ENCODE measurements at places on chromosomes 3 and 15.

- no peak for DNase-seq
These were observed 554.1 kb downstream of the SI start for GRCh38 chr3:164524201-164524600.

- no peak for DNase-seq
These were observed 60.6 kb upstream of the RYK start for GRCh38 chr3:134311265-134311664.

DNA sequence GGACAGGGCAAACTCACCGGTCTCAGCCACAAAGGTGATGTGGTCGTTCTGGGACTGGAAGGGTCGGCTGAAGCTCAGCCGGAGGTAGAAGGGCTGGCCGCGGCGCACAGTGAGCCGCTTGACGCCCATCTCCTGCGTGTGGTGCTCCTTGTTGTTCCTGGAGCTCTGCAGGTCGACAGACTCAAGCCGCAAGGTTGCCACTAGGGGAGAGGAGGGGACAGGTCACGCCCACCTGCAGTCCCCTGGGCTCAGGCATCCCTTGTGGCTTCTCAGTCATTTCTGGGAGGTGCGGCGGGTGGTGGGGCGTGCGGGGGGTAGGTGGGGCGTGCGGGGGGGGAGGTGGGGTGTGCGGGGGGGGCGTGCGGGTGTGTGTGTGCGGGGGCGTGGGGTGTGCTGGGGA is 26.7 kb upstream of the TGM5 start:
- DNase-seq = peak; percentile 14

DNA sequence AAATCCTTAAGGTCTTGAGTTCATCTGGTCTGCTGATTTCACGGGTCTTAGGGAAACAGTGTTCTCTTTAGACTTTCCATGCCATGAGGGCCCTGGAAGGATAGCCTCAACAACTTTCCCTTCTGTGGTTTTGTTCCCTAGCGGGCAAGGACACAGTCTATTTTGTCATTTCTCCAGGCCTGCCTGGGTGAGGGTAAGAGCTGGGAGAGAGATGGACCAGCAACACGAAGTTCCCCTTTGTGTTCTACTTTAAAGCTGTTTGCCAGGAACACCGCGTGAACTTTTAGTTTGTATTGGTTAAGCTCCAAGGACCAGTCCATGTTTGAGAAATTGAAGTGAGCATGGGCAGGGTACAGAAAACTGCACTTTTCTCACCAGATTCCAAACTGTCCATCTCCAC is 20.9 kb downstream of the ST3GAL6 start:
- no peak for DNase-seq

- DNase-seq = no peak
These were observed 58.3 kb upstream of the EPHA3 start for GRCh38 chr3:89049119-89049518.

DNA sequence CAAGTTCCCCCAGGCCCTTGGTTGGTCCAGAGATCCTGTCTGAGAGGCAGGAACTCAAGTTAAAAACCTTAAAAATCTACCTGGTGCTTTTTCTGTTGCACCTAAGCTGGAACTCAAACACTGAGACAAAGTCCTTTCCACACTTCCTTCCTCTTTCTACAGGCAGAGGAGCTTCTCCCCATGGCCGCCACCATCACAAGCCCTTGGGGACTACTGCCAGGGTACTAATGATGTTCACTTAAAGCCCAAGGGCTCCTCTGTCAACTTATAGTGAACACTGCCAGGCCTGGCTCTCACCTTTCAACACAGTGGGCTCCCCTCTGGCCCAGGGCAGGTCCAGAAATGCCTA is 26.0 kb downstream of the TM4SF18 start:
- DNase-seq = no peak

DNA sequence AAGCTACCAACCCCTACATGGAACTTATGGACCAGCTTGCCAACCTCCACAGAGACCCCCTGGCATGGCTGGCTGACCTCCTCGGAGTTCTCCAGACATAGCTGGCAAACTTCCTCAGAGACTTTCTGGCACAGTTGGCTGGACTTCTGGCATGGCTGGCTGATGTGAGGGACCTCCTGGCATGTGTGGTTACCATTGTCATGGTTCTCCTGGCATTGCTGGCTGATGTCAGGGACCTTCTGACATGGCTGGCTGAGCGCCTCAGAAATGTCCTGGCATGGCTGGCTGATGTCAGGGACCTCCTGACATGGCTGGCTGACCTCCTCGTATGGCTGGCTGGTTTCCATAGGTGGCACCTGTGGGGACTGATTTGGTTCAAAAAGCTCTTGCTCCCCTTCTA is 17.5 kb downstream of the MAP1A start:
- DNase-seq = no peak

DNA sequence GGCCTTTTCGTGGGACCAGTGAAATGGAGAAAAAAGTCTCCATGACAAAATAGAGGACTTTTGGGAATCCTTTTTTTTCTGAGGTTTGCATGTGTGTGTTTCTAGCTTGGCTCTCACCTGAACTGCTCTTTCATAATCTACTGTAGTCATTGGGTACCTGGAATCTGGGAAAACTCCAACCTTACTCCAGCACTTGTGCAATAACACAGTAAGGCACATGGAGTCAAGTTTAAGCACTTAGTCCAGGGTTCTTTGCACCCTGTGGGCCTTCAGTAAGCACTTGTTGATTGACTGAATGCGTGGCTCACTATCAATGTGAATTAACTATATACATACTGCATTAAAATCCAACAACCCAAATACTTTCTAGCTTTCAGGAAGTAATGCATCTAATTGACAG is 299.5 kb downstream of the ZBTB20 start:
- no peak for DNase-seq

DNA sequence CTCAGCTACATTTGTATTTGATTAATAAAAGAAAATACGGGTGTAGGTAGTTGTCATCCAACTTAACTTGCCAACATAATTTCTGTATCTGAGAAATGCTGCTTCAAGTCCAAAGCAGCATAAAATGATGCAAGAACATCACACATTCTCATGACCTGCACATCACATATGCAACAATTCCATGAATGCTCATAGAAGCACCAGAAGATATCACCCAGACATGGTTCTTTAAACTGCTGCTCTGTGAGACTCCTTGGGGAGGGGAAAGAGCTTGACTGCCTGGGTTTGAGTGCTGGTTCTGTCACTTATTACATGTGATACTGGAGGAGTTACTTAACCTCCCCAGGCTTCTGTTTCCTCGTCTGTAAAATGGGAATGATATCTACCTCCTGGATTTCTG is 39.4 kb downstream of the CHST14 start:
- no peak for DNase-seq

GRCh38 chr3:193942516-193943055 is 193.4 kb upstream of the HES1 start:
- DNase-seq = no peak

GRCh38 chr3:167451282-167451681 is 22.6 kb downstream of the SERPINI2 start:
- DNase-seq = no peak

DNA sequence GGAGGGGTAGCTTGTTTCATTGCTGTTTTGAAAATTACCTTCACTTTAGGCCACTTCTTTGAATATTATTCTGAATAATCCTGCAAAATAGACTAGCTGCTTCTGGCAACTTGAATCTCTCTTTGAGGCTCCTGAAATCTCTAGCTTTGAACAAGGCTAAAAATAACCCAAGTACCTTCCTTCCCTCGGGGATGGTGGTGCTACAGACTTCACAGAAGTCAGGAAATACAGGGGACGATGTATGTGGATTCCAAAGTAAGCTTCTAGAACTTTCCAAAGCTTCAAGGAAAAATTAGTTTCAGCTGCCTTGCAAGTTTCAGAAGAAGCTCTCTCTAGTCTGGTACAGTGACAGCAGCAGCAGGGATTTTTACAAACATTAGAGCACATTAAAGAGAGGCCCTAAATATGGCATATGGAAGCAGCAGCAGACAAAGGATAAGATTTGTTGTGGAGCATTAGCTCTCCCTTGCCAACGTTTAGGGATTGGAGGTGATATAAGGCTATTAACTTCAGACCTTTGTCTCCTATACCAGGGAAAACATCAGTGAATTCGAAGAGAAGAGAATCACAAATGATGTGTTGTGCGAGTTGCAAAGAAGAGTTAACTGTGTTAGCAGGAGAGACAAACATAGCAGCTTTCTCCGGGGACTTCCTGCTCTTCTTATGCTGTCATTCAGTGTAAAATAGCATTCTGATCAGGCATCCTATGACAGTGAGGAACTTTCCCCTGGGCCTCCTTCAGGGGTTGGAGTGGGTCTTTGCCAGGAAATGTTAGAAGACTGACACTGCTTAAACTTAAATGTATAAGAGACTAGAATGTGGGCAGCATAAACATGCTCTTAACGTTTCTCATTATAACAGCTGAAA is 783.0 kb upstream of the ARPP21 start:
- no peak for DNase-seq

- DNase-seq = no peak
These were observed 2.8 kb downstream of the NUP210 start for GRCh38 chr3:13417166-13417947.

DNA sequence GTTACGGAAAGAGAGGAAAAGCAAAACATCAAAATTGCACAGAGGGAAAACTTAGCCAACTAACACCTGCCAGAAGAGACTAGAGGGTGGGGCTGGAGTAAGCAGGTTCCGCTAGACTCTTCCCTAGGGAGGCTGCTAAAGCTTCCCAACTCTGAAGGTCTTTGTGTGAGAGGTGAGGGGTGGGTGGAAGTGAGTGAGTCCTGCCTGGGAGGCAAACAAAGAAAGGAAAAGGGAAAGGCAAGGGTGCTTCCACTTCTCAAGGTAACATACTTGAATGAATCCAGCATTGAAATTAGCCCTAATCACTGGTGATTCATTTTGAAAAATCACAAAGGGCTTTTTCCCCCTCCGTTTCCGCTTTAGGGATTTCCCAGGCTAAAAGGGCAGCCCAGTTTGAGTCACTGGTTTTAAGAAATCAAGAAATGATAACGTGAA is 220.5 kb upstream of the ADAMTS9 start:
- no peak for DNase-seq

- peak; percentile 78 for DNase-seq
These were observed 1.1 kb downstream of the CELSR3 start for GRCh38 chr3:48661501-48662144.

DNA sequence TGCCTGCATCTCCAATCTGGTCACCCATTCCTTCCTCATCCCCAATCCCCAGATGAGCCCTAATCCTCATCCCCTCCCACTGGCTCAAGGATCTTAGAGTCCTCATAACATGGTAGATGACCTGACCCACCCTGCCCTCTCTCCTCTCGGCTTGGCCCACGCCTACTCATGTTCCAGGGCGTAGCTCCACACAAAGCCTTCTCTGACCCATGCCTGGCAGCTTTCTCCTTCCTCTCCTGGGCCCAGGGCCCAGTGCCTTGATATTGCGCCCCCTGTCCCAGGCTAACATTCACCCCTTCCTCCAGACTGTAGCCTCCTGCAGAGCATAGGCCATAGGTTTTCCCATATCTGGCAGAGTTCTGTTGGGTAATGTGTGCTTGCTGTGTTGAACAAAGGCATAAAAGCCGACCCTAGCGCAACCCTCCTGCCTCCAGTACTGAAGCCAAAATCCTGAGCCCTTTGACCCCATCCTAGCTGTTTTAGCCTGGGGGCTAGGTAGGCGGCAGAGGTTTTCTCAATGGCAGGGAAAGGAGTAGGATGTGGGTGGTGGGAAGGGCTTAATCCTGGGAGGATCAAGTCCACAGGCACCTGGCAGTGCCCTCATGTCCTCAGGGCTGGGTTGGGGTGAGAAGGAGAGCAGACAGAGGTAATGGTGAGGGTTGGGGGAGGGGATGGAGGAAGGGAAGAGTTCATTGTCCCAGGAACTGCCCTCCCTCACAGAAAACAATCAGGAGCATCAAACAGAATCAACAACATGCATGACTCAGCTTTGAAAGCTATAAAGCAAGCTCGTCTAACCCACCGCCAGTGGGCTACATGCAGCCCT is 35.5 kb downstream of the MESD start:
- DNase-seq = no peak

DNA sequence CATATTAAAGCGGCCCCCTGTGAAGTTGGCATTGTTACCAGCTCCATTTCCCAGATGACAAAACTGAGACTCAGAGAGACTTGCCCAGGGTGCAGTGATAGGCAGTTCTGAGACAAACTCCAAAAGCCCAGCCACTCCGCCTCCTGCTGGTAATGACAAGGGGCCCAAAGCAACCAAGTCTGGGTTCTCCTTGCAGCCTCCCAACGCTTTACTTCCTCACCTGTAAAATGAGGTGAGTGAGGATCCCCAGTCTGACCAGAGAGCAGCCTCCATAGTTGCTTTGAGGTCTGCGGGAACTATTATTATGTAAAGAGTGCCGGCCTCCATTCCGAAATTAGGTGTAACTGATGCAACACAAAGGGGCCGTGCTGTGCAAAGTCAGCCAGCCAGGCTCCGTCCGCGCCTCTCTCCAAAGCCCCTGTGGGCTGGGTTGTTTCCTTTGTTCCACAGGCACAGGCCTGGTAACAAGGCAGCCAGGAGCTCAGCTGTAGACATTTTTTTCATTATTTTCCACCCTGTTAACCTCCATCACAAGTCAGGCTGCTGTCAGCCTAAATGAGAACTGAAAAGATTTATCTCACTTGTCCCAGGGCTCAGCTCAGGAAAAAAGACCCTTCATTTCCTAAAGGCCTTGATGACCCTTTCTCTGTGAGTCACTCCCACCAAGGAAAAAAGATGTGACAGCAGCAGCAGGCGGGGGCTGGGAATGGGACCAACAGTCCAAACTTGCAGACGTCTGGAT is 139.1 kb upstream of the RAD18 start:
- no peak for DNase-seq
